ENCODE measurements at places on chromosomes 1 and 21.

- DNase-seq, result no peak
These were observed 26.6 kb upstream of the DNM3 start for GRCh38 chr1:171814692-171815091.

GRCh38 chr1:87030740-87031690, 116.6 kb downstream of the HS2ST1 start:
- no peak for DNase-seq

DNA sequence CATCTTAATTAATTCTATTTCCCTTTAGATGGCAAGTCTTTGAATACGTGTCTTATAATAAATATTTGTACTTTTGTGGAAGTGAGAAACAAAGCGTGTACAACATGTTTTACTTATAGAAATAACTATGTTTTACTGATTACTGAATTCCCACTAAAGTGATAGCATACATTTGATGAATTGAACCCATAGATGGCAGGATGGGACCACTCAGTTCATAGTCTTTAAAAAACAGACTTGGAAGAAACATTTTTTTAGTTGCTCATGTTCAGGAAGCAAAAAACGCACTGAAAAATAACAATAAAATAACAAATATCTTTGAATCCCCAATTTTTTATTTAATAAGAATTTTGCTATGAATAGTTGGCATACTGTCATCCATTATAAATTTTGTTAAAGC, 507.1 kb upstream of the ZRANB2 start:
- DNase-seq, result no peak

DNA sequence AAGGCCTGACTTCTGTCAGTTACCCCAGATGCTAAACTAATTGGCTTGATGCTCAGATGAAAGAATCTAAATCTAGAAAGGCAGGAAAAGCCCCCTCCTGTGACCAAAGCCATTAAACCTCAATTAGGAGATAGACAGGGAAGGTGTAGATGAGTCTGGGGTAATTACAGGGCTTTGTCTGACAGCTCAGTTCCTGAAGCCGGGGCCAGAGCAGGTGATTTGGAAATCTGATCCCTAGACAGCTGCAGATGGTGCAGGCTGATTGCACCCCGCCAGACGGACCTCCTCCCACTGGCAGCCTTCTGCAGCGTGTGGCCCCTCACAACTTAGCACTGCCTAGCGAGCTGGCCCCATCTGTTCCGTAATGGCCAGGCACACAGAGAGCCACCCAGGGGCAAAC, 395.1 kb downstream of the HLX start:
- DNase-seq, result no peak

- no peak for DNase-seq
These were observed 83.7 kb downstream of the TNFSF18 start for GRCh38 chr1:172966844-172967540.

- no peak for DNase-seq
These were observed 44.1 kb upstream of the GLIS1 start for GRCh38 chr1:53783056-53783455.

DNA sequence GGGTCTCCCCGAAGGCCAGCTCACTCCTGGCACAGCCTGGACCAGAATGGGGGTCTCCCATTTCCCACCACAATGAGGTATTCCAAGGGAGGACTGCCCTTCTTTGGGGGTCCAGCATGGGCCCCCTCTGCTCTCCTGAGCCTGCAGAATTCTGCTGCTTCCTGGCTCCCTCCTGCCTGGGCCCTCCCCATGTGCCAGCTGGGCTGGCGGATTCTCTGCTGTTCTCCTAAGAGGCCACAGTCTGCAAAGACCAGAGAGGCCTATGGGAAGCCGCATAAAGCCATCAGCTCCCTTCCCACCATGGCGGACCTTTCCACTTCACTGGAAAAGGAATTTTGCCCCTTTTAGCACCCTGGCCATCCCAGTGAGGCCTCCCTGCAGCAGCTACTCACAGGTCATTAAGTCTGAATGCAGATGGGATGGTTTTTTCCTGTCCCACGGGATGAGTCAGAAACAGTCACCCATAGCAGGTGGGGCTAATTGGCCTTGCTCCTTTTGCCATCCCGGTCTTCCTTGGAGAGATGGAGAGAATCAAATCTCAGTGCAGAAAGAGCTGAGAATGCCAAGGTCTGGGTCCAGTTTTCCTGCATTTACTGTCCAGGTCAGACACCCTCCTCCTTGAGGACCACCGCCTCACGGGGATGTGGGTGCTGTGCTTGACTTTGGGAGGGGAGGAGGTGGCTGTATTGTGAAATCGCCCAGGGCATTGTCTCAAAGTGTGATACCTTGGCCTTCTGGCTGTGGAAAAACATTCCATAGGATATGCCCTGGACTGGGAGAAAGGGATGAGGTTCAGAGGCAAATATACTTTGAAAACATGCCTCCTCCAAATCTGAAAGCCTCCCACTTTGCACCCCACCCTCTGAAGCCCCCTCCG, 23.2 kb downstream of the MYBPH start:
- no peak for DNase-seq

- no peak for DNase-seq
These were observed 2.0 kb downstream of the PCP4 start for GRCh38 chr21:39869141-39869818.

DNA sequence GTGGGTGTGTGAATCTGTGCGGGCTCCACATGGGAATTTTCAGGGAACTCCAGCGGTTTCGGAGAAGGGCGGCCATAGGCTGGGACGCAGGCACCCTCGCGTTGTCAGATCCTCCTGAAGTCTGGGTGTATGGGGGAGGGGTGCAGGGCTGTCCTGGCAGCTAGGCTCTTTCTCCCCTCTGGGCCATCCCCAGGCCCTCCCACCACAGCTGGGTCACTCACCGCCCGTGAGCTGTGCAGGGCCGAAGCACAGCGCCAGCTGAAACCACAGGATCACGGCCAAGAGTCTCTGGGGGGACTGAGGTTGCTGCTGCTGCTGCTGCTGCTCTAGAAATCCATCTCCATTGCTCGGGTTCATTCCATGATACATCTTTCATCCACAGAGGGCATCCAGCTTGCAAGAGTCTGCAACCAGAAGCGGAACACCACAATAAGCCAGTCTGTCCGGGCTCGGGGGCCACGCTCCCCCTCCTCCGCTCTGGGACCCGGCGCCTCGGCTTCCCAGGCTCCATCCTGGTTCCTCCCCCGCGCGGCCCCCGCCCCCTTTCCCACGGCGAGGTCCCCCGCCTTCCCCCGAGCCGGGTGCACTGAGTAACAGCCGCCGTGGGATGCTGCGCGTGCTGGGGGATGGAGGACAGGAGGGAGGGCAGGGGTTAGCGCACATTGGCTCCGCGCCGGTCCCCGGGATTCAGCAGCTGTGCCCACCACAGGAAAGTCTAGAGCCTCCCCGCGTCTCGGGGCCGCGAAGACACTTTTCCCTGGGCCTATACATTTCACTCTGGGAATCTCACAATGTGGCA, 720 bp downstream of the SUSD4 start:
- DNase-seq, result peak; percentile 66

DNA sequence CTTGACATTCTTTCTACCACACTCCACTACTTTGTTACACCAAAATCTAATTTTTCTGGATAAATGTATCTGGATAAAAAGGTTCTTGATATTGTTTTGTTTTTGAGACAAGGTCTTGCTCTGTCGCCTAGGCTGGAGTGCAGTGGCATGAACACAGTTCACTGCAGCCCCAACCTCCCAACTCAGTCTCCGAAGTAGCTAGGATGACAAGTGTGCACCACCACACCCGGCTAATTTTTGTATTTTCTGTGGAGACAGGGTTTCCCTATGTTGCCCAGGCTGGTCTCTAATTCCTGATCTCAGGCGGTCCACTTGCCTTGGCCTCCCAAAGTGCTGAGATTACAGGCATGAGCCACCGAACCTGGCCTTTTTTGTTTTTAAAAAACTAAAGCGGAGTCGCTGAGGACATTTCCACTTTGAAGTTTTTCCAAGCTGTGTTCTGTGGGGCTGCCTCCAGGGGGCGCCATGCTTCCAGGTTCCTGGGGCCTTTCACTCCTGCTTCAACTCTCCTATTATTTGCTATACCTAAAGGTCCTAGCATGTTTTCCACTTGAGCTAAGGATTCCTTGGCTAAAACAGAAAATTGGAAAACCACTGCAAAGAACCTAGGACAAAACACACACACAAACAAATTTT, 14.1 kb upstream of the NCMAP start:
- no peak for DNase-seq

DNA sequence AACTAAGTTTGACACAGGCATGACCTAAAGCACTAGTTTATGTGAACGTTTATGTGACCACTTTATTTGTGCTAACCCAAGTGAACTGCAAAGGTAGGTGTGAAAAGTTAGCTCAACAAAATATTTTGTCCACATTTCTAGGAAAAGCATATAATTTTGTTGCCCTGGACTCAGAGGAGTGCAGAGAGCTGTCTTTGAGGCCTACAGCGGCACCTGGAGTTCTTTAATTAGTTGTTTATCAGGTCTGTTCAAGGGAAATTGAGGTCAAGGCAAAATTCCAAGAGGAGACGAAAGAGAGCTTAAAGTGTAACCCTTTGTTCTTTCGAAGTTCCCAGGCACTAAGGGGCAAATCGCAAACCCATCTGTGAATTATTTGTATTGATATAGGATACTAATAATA, 1.3 kb downstream of the GIPC2 start:
- DNase-seq, result no peak

All from NCI-H2227 treated with DMSO at 0.1 percent for 48 hours (cell line).